ENCODE measurements at places on chromosomes 6 and 20.

DNA sequence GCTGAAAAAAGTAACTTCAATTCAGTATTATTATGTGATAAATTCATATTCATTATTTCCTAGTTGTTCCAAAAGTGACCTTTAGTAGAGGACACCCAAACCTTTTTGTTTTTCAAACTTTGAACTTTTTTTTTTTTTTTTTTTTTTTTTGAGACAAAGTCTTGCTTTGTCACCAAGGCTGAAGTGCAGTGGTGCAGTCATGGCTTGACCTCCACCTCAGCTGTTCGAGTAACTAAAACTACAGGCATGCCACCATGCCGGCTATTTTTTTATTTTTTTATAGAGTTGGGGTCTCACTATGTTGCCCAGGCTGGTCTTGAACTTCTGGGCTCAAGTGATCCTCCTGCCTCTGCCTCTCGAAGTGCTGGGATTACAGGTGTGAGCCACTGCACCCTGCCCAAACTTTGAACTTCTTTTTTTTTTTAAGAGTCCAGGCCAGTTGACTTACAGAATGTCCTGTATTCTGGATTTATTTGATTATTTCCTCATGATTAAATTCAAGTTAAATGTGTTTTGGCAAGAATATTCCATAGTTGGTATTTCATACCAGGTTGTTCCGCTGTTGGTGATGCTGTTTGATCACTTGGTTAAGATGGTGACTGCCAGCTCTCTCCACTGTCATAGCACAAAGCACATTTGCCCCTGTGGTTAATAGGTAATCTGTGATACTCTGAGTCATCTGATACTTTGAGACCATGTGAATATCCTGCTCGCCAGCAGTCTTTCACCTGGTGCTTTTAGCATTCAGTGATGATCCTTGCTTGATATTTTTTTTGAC lies 48.0 kb downstream of the VAPB start:
- no peak for DNase-seq

- DNase-seq: no peak
These were observed 396.6 kb upstream of the ID4 start for GRCh38 chr6:19440531-19440930.

GRCh38 chr6:112205427-112206109 lies 48.8 kb downstream of the LAMA4 start:
- no peak for DNase-seq

DNA sequence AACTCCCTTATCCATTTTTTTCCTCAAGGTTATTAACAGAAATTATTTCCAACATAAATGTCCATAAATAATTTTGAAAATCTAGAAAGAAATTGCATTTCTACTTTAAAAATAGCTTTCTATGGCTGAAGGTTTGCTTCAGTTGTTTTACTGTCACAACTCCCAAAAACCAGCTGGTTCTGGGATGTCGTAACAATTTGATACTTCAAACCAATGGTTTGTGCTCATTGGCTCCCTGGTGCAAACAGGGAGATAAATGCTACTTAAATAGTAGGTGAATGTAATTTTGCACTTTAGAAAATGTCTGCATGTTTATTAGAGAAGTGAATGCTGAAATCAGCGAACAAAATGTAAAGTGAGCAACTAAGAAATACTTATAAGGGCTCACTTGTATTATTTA lies 31.1 kb downstream of the LAMA2 start:
- DNase-seq: no peak

DNA sequence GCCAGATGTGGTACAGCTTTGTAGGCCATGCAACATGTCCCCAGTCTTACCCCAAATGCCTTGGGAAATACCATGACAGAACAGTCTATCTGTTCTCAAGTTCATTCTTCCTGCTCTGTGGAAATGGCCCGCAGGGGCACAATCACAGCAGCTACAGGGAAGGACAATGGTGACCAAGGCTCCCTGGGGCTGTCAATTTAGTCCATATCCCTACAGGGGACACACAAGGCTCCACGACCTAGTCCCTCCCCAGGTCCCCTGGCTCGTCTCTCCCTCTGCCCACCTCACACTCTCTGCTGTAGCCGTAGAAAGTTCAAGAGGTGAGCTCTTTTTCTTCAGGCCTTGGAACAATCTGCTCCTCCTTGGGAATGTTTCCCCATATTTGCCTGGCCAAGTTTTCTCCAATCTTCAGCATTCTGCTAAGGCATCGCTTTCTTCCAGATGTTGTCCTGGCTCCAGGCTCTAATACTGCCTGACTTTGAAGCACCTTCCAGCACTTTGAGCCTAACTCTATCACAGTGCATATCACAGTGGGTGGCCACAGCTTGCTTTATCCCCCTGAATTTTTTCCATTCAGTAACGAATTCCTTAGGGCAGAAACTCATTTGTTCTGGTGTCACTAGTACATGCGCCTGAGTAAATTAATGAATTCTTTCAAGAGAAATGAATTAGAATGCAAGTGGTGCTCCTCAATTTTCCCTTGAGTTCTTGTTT lies 92.6 kb downstream of the MAP3K7 start:
- no peak for DNase-seq

DNA sequence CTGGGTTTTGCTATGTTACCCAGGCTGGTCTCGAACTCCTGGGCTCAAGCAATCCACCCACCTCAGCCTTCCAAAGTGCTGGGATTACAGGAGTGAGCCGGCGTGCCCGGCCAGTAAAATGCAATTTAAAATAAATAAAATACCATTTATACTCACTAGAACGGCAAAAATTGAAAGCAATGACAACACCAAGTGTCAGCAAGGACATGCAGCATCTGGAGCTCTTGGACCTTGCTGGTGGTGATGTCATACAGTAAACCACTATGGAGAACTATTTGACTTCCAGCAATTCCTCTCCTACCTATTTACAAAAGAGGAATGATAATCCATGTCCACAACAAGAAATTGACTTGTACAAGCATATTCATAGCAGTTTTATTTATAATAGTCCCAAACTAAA lies 105.7 kb upstream of the PHACTR1 start:
- no peak for DNase-seq

DNA sequence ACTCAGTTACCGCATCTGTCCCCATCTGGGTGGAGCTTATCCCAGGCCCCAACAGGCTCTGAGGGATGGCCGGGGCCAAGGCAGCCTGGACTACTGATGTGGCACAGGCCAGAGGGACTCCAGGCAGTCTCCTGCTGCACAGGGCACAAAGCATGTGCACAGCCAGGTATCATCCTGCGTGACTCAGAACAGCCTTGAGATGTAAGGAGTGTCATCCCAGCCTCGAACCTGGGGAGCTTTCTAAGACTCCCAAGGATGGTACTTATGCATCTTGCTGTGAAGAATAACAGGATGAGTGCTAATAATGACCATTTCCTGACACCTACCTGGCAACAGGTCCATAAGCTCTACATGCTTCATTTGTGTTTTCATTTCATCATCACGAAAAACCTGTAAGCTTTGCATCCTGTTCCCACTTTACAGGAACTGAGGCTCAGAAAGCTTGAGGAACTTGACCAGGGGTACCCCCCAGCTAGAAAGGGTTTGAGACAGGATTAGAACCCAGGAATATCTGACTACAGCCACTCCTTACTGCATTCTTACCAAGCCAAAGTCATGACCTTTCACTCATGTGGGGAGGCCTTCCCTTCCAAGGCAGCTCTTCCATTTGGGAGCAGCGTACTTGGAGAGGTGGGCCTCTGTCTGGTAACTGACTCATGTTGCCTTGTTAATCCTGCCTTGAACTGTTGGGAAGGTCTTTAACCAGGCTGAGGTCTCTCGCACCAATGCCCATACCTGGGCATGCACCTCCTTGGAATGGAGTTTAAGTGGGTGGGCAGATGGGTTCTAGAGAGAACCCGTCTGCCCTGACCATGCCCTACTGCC lies 1.9 kb downstream of the TRIB3 start:
- DNase-seq: no peak

- no peak for DNase-seq
These were observed 68.2 kb downstream of the SEL1L2 start for GRCh38 chr20:13922241-13922640.

- no peak for DNase-seq
These were observed 4.3 kb upstream of the DCBLD1 start for GRCh38 chr6:117477988-117478852.

DNA sequence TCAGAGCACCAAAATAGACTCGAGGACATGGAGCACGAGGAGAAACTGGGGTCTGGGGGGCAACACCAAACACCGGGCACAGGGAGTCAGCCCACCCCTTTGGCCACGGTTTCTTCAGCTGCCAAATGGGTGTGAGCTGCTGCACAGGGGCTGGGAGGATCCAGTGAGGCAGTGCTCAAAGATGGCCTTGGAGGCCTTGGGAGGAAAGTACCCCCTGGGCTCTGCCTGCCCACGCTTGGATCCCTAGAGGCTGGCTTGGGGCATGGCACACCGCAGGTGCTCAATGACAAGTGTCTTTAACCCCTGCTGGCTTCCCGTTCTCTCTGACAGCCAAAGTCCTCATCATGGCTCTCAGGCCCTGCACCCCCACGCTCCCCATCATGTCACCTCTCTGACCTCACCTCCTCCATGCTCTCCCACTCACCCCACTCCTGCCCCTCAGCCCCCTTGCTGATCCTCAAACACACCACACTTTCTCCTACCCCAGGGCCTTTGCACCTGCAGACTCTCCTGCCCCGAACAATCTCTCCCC lies 190.3 kb downstream of the ANKRD60 start:
- DNase-seq: no peak

- no peak for DNase-seq
These were observed 33.8 kb downstream of the KCNS1 start for GRCh38 chr20:45067087-45067486.

- no peak for DNase-seq
These were observed 454.1 kb downstream of the C6orf118 start for GRCh38 chr6:164855281-164855680.

GRCh38 chr6:8059129-8059528 lies 5.1 kb downstream of the BLOC1S5 start:
- no peak for DNase-seq

GRCh38 chr20:973785-974194 lies 28.3 kb downstream of the RSPO4 start:
- no peak for DNase-seq

- no peak for DNase-seq
These were observed 18.7 kb downstream of the SRXN1 start for GRCh38 chr20:634148-634925.

- no peak for DNase-seq
These were observed 23.1 kb downstream of the DNAH8 start for GRCh38 chr6:38738261-38738660.

DNA sequence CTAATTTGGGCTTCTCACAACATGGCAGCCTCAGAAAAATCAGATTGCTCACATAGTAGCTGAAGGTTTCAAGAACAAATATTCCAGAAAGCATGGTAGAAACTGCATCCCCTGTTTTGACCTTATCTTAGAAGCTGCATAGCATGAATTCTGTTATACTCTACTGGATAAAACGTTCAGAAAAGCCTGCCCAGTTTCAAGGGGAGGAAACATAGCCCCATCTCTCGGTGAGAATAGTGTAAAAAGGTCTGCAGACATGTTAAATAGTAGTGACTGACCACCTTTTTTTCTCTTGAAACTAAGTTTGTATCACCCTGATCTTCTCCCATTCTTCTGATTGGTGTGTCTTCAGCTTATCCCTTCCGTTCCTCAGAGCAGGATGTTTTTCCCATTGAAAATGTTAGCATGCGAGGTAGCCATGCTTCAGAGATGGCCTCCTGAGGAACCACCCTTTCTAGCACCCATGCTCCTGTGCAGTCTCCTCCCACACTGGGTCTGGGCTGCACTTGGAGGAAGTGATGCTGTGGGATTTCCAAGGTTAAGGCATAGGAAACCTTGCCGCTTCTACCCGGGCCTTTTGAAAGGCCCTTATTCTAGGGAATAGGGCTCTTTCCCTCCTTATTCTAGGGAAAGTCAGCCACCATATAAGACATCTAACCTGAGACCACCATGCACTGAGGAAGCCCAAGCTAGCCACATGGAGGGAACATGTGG lies 50.1 kb downstream of the MARCKS start:
- DNase-seq: no peak

GRCh38 chr6:143634486-143634885 lies 43.3 kb upstream of the PHACTR2 start:
- DNase-seq: no peak

DNA sequence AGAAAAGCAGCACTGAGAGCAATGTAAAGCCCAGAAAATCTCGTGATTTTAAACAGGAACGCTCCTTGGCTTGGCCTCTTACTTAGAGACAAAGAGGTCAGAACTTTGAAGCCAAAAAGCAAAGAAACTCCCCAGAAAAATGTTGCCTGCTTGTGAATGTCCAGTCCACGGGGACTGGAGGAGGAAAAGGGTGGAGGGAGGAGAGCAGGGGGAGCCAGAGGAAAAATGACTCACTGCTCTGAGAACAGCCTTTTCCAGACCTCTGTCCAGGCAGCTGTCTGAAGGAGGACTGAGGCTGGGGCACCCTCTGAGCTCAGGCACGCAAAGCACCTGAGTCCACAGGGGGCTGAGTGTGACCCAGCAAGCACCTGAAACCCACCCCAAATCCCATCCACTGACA lies 64.7 kb downstream of the TRAM2 start:
- DNase-seq: no peak

DNA sequence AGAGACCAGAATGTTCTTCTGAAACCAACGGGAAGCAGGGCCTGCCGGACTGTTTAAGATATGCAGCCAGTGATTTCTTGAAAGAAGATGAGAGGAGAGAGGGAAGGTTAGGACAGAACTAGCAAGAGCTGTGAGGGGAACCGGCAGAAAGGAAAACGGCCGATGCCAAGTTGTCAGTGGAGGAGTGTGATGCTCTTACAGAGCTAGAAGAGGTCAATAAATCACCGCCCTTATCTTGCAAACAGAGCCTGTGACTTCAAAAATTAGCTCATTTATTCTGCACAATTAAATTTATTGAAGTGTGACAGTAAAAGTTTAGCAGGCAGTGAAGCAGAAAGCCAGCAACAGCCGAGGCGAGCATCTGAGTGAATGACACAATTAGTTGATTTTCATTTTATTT lies 509.5 kb upstream of the ID4 start:
- no peak for DNase-seq

DNA sequence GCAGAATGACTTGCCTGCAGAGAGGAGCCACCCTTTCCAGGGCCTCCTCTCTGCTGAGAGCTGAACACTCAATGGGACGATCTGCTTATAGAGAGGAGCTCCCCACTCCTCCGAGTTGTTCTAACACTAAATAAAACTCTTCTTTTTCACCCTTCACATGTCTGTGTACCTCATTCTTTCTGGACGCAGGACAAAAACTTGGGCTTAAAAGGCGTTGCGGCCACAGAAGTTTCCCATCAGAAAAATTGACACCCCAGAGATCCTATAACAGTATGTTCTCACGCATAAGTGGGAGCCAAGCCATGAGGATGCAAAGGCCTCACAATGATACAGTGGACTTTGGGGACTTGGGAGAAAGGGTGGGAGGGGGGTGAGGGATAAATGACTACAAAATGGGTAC lies 121.2 kb downstream of the GMPR start:
- no peak for DNase-seq

DNA sequence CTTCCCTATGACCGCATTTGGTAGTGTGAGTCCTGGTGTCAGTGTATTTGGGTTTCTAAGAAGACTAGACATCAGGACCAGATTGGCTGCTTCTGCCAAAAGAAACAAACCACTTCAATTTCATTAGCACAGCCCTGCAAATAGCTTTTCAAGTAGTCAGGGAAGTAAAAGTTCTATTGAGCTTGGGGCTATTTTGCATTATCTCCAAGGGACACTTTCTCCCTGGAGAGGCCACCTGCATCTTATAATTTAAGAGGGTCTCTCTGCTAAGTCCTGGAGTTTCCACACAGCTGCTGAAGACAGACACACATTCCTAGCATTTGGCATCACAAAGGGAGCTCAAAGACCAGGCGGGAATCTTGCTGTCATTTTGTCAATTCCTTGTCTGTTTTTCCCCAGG lies 141.2 kb downstream of the BMP2 start:
- no peak for DNase-seq
